ENCODE measurements at places on chromosomes 4 and X.

GRCh38 chrX:80808881-80809411 is 731 bp downstream of the BRWD3 start:
- DNase-seq, result no peak

DNA sequence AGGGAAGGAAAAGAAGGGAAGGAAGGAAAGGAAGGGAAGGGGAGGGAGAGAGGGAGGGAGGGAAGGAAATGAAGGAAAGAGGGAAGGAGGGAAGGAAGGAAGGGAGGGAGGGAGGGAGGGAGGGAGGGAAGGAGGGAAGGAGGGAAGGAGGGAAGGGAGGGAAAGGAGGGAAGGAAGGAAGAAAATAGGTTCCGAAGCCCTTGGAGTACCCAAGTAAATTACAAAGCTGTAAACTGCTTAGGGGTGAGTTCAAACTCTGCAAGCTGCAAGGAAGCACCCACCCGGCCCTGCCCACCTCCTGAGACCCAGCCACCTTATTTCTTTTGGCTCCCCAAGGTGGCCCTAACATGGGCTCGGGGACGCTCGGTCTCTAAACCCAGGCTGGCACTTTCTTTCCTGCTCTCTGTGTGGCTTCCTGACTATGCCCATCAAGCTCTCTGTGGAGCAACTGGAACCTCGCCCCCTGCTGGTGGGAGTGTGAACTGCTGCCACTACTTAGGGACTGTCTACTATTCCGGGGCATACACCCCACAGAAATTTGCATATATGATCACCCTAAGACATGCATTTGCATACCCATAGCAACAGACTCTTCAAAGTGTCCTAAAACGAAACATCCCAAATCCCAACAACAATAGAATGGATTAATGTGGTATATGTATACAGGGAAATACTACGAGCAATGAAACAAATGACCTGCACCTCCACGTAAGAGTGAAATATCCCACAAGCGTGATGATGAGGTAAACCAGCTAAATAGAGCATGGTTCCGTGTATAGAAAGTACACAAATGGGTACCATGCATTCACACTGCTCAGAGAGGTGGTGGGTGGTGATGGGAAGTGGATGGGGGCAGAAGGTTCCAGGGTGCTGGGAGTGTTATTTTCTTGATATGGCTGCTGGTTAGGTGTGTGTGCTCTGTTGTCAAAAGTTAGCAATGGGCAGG is 151.7 kb upstream of the TBL1X start:
- no peak for DNase-seq

DNA sequence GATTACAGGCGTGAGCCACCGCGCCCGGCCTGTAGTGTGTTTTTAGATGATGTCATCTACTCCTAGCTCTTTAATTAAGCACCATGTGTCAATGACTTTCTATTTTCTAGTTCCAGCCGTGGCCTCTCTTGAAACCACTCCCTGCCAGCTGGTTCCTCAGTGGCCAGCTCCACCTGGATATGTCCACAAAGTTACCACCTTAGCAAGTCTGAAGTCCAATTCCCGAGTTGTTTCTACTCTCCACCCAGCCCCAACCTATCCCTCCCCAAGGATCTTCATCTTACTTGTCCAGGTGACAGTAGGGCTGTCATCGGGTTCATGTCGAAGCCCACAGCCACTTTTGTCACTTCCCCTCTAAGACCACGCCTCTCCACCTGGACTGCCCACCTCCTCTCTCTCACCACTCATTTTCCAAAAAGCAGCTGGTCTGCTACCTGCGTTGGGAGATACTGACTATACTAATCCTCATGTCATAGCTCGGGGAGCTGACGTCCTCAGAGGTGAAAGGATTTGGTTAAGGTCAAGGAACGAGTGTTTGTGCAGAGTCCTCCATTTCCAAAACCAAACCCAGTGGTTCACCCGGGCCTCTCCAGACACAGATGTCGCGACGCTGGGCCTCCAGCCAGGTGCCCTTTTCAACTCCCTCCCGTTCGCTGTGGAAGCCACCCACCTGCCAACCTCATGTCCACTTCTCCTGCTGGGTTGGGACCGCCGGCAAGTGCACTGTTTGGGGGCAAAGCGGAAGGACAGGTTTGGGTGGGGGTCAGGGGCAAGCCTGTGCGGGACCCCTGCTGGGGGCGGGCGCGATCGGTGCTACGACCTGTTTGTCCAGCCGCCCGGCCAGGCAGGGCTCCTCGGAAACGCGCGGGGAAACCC is 704 bp downstream of the FAM3A start:
- DNase-seq, result no peak

GRCh38 chrX:105975382-105975781 is 63.1 kb downstream of the SERPINA7 start:
- no peak for DNase-seq

GRCh38 chr4:74755486-74755885 is 38.8 kb downstream of the BTC start:
- no peak for DNase-seq

- DNase-seq, result peak; percentile 69
These were observed 69.8 kb downstream of the RPS3A start for GRCh38 chr4:151169223-151169622.

GRCh38 chr4:184097241-184097605 is 120.5 kb downstream of the ENPP6 start:
- peak; percentile 27 for DNase-seq

DNA sequence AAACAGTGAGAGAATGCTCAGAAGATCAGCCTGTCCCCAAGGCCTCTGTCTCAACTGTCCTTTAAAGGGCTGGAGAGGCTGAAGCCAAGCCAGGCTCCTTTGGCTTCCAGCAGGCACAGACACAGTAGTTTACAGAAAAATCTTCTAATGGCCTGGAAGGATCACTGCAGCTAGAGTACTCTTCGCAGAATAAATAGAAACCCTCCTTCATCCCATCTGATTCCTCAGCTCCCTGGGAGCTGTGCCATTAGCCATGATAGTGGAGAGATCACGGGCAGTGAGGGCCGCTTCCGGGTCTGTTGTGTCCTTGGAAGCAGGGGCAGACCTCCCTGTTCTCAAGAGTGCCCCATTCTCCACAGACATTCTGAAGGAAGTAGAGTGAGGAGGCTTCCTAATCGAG is 63.1 kb downstream of the CCNI start:
- DNase-seq, result no peak

DNA sequence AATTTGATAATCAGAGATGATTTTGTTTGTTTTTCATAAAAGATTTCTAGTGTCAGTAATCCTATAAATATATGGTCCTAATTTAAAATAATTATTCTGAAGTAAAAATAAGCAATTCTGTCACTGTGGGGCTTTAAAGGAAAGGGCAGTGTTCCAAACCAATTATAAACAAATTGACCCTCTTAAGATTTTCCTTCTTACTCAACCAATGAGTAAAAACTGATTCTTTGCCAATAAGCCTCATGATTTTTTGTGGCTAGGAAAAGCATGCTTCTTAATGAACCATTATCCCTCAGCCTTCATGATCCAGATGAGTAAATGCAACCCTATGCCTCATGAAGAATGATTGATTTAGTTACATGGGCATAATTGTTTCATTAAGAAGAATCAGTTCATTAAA is 1010.4 kb downstream of the ADGRL3 start:
- no peak for DNase-seq

DNA sequence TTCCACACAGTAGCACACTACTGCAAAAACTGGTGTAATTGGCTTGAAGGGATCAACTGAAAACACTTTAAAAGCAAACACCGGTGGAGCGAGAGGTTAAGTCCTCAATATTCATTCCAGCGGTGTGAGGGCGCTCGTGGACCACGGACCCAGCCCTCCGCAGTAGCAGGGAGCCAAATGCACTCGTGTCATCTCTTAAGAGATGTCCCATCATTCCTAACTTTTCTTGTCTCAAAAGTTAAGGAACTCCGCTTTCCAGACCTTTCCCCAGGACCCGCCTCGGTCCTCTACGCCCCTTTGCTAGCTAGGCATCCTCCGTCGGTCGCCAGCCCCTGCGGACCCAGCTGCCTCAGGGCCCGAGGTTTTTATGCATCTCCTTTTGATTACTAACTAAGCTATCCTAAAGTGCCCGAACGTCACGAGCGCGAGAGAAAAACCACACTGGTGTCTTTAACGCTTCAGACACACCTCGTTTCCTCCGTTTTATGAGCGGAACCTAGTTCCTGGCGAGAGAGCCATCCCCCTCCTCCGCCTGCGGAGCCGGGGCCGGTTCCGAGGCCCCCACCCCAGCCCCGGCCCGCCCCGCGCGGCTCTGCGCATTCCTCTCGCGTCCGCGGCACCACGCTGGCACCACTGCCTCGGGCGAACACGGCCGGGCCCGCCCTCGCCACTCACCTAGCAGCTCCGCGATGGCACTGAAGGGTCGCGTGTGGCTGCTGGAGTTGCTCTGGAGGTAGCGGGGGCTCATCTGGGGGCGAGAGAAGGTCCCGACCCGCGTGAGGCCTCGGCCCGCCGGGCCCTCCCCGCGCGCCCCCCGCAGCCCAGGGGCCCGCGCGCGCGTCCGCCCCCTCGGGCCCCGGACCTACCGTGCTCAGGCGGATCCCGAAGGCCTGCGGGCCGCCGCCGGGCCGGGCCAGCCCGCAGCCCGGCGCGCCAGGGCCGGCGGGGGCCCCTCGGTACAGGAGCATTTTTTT is 723 bp downstream of the MORC4 start:
- peak; percentile 7 for DNase-seq

DNA sequence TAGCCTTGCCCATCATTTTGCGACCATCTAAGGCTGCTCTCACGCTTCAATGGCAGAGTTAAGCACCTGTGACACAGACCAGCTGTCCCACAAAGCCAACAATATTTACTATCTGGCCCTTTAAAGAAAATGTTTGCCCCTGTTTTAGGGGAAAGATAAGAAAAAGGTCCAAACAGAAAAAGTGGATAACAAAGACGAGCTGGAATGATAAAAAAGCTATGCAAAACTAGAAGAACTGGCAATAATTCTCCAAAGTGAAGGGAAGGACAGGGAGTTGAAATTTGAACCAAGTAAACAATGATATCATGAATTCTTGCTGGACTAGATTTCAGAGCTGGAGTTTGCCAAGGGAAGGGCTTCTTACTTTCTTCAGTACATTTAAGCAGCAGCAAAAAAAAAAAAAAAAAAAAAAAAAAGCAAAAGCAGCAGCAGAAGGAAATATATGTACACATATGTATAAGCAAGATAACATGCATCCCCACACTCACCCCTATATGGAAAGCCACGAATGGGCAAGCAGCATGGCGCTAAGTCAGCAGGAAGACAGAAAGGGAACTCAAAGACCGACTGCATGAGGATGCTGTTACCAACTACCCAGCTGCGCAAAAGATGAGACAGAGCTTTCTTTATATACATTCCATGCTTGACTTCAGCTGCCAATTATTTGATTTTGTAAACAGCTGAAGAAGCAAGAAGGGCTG is 12.5 kb downstream of the TRAPPC2 start:
- DNase-seq, result no peak

DNA sequence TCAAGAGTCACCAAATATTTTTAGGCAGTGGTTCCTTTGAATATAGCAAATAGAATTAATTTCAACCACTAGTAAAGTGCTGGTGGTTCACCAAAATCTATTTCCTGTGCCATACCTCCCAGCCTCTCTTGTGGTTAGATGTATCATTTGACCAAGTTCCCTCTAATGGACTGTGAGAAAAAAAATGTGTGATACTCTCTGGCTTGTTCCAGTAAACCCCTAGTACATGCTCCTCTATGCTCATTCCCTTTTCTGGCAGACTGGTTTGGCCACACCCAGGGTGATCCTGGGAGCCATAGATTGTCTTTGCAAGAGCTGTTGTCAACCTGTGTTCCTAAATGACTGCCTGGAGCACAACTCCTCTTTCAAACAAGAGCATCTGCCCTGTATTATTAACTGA is 109.5 kb downstream of the FRAS1 start:
- DNase-seq, result no peak

- no peak for DNase-seq
These were observed 23.3 kb upstream of the LNX1 start for GRCh38 chr4:53614591-53614990.

DNA sequence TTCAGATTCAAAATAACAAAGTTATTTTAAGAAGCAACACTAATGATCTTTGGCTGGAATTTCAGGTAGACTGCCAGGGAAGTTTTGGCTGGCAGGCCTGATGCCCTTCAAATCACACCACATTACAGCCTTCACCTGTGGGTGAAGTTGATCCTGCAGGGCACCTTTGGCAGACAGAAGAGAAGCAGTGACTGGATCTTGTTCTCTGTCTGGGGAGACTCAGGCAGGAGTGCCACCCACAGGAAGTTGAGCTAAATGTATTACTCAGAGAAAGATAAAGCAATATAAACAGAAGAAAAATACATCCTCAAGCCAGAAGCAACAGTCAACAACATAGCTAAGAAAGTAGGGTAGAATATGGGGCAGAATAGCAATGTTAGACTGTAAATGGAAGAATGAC is 12.8 kb upstream of the CFAP299 start:
- no peak for DNase-seq

DNA sequence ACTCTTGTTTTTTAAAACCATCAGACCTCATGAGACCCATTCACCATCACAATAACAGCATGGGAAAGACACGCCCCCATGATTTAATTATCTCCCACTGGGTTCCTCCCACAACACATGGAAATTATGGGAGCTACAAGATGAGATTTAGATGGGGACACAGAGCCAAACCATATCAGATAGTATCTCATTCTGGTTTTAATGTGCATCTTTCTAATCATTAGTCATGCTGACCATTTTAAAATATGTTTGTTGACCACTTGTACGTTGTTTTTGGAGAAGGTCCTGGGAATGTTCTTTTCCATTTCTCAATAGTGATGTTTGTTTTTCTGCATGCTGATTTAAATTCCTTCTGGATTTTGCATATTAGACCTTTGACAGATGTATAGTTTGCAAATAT is 119.0 kb downstream of the RTL3 start:
- DNase-seq, result no peak

- no peak for DNase-seq
These were observed at the start of gene CPZ for GRCh38 chr4:8592366-8593263. Gene CPZ, plus strand, starts transcription at chr4:8592765. Its CDS starts 69 bp downstream, at chr4:8592834.

DNA sequence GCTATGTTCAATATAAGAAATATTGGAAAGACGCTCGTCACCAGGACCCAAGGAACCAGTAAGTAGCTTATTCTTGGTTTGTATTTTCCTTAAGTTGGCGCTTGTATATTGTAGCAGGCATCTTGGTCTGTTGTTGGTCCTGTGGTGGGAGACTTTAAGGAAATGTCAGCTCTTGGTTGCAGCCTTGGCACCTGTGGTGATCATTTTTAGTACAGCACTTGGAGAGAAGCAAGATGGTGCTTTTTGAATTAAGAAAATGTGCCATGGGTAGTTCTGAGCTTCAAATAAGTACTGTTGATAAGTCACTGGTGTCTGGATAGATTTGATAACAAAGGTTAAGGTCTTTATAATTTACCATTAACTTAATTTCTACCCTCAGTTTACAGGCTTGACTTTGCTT is 1.1 kb downstream of the RPS3A start:
- no peak for DNase-seq

DNA sequence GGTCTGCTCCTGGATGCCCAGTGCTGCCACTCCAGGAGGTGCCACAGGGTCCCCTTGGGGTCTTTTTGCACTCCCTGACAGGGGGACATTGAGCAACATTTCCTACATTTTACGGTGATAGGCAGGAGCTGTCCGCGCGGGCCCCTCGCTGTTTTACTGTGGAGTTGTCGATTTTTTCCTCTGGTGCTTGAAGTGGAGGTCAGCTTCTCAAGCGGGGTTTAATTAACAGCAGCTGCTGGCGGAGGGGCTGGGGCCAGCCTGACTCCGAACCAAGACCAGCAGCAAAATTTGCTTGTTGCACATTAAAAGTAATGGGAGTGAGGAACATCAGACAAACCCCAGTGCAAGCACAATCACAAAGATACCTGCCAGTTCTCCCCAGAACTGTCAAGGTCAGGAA is 13.2 kb upstream of the SH3TC1 start:
- DNase-seq, result no peak

- no peak for DNase-seq
These were observed at the start of gene CORIN for GRCh38 chr4:47837908-47838294. Gene CORIN, minus strand, starts transcription at chr4:47838067. Its CDS starts 118 bp downstream, at chr4:47837949.
